ENCODE measurements at places on chromosomes 7 and 10. TPM values are rescaled to one million over a fixed set of nuclear protein-coding genes. Genes with fewer than 3 reads are reported as not detected.

ZNF853 gene
- 1.1 TPM for total RNA-seq

IKZF1 gene
- total RNA-seq, result not detected

HKDC1 gene
- not detected for total RNA-seq

ENO4 gene
- 0.20 TPM for total RNA-seq

TMEM229A gene
- total RNA-seq, result 7.6 TPM

GOT1 gene
- 8.9 TPM for total RNA-seq

SPDYE1 gene
- not detected for total RNA-seq

SPDYE11 gene
- total RNA-seq, result not detected

HOXA13 gene
- total RNA-seq, result not detected
